Activated CD4-positive, alpha-beta T cell treated with anti-CD3 and anti-CD28 coated beads for 36 hours (primary cell): ENCODE measurements at places on chromosomes 6 and 20. TPM values are rescaled to one million over a fixed set of nuclear protein-coding genes. Genes with fewer than 3 reads are reported as not detected.

- H3K27me3 ChIP-seq = peaks cover 10% of the 10 kb centered on the region
- no peak overlapping the region for H3K4me3 ChIP-seq
- no peaks in the 10 kb centered on the region for H3K36me3 ChIP-seq
- H3K27ac ChIP-seq = no peak overlapping the region
- no peaks in the 10 kb centered on the region for H3K4me1 ChIP-seq
Measured at GRCh38 chr20:59782986-59783640, 150.3 kb downstream of the SYCP2 start.

DNA sequence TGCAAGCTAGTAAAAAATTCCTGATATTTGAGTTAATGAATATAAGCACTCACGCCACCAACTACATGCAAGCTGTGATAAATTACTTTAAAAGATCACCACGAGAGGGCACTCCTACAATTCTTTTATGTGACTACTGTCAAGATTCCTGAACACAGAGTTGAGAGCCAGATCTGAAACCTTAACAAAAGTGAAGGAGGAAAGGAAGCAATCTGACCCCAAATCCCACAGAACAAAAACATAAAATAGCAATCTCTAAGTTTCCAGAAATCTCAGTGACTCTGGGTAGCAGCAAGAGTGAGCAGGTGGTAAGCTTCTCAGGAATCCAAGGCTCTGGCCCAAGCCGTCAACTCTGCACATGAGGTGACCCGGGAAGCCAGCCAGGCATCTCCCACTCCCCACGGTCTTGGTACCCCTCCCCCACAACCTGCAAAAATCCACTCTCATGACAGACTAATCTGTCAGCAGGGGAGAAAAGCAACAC, 55.1 kb downstream of the STAU1 start:
- H3K4me3 ChIP-seq = no peak overlapping the region
- peaks cover 4% of the 10 kb centered on the region for H3K4me1 ChIP-seq
- no peak for DNase-seq

DNA sequence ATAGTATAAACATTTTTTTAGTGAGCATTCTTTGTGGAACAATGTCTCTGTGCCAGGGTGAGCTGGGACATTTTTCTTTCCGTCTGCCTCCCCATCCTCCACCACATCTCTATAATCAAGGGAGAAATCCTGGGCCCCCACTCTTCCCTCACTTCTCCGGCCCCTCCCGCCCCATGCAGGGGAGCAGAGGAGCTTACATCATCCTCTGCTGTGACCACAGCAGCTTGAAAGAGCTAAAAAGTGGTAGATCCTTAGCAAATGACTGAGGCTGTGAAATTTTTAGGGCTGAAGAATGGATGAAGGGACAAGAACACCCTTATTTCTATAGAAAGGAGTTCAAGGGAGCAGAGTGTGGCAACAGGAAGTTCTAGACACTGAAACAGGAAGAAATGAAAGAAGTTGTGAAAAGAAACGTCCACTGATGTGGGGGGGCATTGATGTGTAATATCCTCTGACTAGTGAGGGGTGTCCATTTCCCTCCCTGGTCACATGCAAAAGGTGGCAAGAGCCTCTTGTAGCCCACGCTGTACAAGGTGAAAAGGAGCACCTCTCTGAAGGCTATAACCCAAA, 380.3 kb upstream of the JARID2 start:
- DNase-seq = no peak
- no peaks in the 10 kb centered on the region for H3K27me3 ChIP-seq
- no peaks in the 10 kb centered on the region for H3K36me3 ChIP-seq
- peaks cover 20% of the 10 kb centered on the region for H3K4me1 ChIP-seq
- peak overlapping the region; percentile 10 for H3K27ac ChIP-seq

DNA sequence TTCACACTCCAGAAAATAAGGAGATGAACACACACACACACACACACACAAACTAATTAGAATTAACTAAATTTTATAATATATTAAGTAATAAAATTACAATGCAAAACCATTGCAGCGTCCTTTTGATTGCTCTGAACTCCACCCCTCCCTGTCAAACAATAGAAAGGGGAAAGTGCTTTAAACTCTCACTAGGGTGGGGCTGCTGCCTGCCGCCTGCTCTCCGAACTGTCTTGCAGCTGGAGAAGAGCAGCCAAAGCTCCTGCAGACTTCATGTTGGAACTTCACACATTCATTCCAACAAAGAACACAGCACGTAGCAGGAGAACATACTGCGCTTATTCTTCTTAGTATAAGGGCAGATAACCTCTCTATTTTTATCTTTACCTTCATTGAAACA, 83.2 kb downstream of the GCLC start:
- no peak overlapping the region for H3K4me3 ChIP-seq
- no peaks in the 10 kb centered on the region for H3K36me3 ChIP-seq
- H3K27ac ChIP-seq = no peak overlapping the region
- peaks cover 2% of the 10 kb centered on the region for H3K4me1 ChIP-seq

DNA sequence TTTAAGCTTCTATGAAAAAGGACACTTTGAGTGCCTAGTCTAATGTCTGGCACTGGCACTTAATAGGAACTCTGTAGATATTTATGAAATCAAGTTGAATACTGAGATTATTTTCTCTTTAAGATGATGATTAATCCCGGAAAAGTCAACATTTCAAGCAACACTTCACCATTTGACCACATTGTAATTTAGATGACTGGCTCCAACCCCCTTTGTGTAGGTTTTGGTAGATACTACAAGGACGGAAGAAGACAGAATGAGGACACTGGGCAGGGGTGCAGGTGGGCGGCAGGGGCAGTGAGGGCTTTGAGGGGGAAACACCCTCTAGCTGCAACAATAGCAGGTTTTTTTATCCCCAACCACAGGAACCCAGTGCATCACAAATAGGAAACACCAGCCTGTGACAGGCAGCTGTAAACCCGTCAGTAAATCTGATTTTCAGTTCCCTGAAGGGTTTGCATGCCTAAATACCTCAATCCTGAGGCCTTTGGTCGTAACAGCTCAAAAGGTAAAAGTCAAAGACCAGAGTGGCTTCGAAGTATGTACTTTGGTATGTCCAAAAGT, 4.6 kb downstream of the DTNBP1 start:
- no peak for DNase-seq
- H3K4me3 ChIP-seq = no peak overlapping the region
- peaks cover 16% of the 10 kb centered on the region for H3K36me3 ChIP-seq

- no peak overlapping the region for H3K4me3 ChIP-seq
- no peak for DNase-seq
- H3K27ac ChIP-seq = no peak overlapping the region
- no peaks in the 10 kb centered on the region for H3K27me3 ChIP-seq
Measured at GRCh38 chr6:161233986-161234661, 39.7 kb downstream of the AGPAT4 start.

DNA sequence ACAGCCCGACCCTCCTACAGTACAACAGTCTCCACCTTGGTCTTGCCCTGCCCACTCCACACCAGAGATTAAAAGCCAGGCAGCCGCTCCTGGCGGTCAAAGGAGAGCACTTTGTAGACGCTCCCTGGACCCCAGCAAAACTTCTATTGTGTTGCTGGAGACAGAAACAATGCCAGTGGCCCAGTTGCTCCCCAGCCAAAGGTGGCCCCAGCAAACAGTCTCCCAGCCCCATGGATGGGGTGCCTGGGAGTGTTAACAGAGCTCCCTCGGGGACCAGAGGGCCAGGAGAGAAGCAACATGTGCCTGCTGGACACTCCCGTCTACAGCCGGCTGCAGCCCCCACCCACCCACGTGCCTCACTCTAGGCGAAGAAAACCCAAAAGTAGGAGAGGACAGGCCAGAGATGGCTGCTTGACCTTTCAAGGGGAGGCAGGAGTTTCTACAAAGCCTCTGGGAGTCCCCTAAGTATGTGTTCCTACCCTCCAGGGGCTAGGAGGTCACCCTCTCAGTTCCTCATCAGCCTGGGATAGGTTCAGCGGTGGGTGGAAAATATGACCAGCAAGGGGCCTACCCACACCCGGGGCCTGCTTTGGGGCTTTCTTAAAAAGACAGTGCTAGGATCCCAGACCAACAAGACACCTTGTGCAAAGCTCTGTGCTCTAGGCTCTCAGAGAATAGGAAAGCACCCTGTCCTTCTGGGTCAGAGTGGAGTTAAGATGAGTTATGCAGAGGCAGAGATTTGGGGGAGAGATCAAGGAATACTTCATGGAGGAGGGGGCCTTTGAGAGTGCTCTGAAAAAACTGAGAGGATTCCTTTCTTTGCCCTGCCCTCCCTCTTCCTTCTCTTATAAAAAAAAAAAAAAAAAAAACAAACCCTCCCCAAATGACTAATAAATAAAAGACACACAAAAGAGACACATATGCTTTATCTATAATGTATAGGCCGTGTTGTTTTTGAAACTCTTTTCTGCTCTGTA, 19.0 kb upstream of the PREX1 start:
- H3K36me3 ChIP-seq = no peaks in the 10 kb centered on the region
- peak; percentile 85 for DNase-seq
- no peak overlapping the region for H3K4me3 ChIP-seq
- H3K27ac ChIP-seq = peak overlapping the region; percentile 89
- H3K27me3 ChIP-seq = no peaks in the 10 kb centered on the region

GRCh38 chr6:291204-291696, 1.0 kb upstream of the DUSP22 start:
- peaks cover 4% of the 10 kb centered on the region for H3K36me3 ChIP-seq
- H3K27ac ChIP-seq = peak overlapping the region; percentile 92
- peak; percentile 43 for DNase-seq
- peak overlapping the region; percentile 74 for H3K4me3 ChIP-seq
- H3K4me1 ChIP-seq = peaks cover 57% of the 10 kb centered on the region

DNA sequence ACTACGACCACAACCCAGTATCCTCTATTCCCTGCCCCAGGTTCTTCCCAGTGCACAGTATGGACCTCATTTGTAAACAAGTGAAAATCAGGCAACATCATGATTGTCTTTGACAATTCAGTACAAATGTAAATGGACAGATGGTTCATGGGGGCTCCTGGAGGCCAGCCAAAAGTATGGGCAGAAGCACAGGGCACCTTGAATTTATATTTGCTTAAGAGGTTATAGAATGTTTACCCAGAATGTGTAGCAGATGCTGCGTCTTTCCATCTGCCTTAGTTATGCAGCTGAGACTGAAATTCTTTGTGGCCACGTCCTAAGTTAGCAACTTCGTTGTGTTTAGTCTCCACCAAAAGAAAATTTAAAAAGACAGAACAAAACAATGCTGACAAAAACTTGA, 559.6 kb upstream of the NRSN1 start:
- no peak overlapping the region for H3K4me3 ChIP-seq
- no peak for DNase-seq
- H3K27me3 ChIP-seq = no peaks in the 10 kb centered on the region
- no peaks in the 10 kb centered on the region for H3K36me3 ChIP-seq

GRCh38 chr20:21102603-21103311, 3.4 kb downstream of the LINC00237 start:
- DNase-seq = peak; percentile 59
- H3K27ac ChIP-seq = no peak overlapping the region
- H3K4me3 ChIP-seq = peak overlapping the region; percentile 61
- peaks cover 34% of the 10 kb centered on the region for H3K4me1 ChIP-seq

GRCh38 chr6:34562861-34563512, 6.9 kb upstream of the SPDEF start:
- no peak overlapping the region for H3K4me3 ChIP-seq
- no peak overlapping the region for H3K27ac ChIP-seq
- no peaks in the 10 kb centered on the region for H3K36me3 ChIP-seq
- peaks cover 2% of the 10 kb centered on the region for H3K27me3 ChIP-seq
- no peak for DNase-seq

GRCh38 chr6:126198631-126199030, 141.3 kb upstream of the CENPW start:
- H3K4me3 ChIP-seq = no peak overlapping the region
- H3K4me1 ChIP-seq = no peaks in the 10 kb centered on the region
- no peak overlapping the region for H3K27ac ChIP-seq
- H3K27me3 ChIP-seq = no peaks in the 10 kb centered on the region
- no peaks in the 10 kb centered on the region for H3K36me3 ChIP-seq

- peaks cover 67% of the 10 kb centered on the region for H3K27me3 ChIP-seq
- peak; percentile 58 for DNase-seq
- H3K4me1 ChIP-seq = peaks cover 17% of the 10 kb centered on the region
- no peaks in the 10 kb centered on the region for H3K36me3 ChIP-seq
- H3K4me3 ChIP-seq = no peak overlapping the region
- no peak overlapping the region for H3K27ac ChIP-seq
Measured at GRCh38 chr6:2542858-2543218, 207.9 kb downstream of the MYLK4 start.

- H3K4me3 ChIP-seq = no peak overlapping the region
- H3K27ac ChIP-seq = no peak overlapping the region
- no peaks in the 10 kb centered on the region for H3K27me3 ChIP-seq
- DNase-seq = no peak
- peaks cover 32% of the 10 kb centered on the region for H3K4me1 ChIP-seq
Measured at GRCh38 chr6:14095437-14095836, 22.1 kb upstream of the CD83 start.

DNA sequence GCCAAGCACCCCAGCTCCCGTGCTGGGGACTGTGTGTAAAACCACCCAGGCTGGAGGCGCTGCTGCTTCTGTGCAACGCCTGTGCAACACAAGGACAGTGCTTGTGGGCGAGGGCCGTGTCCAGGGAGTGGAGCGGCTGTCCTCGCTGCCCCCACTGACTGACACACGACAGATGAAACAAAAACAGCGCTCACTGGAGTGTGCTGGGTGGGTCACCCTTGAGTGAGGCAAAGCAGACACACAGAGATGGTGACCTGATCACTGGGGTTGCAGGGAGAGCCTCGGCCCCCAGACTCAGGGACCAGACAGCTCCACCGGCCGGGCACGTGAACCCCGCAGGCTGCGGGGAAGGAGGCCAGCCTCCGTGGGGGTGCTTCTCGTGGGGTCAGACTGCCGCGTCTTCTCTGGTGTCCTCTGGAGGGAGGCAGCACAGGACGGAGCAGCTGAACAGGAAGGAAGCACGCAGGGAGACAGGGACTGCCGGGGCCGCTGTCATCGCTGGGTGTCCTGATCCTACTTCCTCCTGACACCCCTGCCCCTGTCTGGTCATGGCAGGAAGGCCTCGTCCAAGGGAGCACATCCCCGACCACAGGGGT, 75.9 kb upstream of the CST7 start:
- no peaks in the 10 kb centered on the region for H3K4me1 ChIP-seq
- no peak for DNase-seq
- H3K27ac ChIP-seq = no peak overlapping the region
- H3K4me3 ChIP-seq = no peak overlapping the region
- H3K36me3 ChIP-seq = no peaks in the 10 kb centered on the region
- H3K27me3 ChIP-seq = peaks cover 2% of the 10 kb centered on the region

- no peak overlapping the region for H3K4me3 ChIP-seq
- H3K36me3 ChIP-seq = no peaks in the 10 kb centered on the region
- DNase-seq = no peak
Measured at GRCh38 chr6:138526822-138527235, 27.5 kb upstream of the NHSL1 start.

DNA sequence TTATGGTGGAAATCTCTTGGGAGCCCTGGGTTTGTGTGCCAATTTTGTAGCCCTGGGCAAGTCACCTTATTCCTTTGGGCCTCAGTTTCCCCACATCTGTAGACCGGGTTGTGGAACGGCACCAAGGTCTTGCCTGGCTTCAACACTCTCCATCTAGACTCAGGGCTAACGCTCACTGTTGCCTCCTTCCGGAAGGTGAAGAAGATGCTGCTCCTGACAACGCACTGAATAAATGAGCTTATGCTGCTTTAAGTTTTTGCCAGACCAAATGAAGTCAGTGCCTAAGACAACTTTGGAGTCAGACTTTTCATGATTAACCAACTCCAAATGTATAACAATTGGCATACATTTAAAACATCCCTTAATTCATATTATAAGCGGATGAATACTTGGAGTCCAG, 53.1 kb downstream of the PSMG4 start:
- no peak overlapping the region for H3K4me3 ChIP-seq
- H3K4me1 ChIP-seq = no peaks in the 10 kb centered on the region
- H3K27ac ChIP-seq = no peak overlapping the region
- H3K36me3 ChIP-seq = no peaks in the 10 kb centered on the region
- H3K27me3 ChIP-seq = peaks cover 1% of the 10 kb centered on the region

SPEF1 gene
- total RNA-seq = not detected

SLC17A1 gene
- total RNA-seq = not detected

ERVFRD-1 gene
- total RNA-seq = not detected

TOMM6 gene
- 345 TPM for total RNA-seq

SSTR4 gene
- not detected for total RNA-seq

PLCB4 gene
- total RNA-seq = not detected

HCRTR2 gene
- total RNA-seq = not detected

C20orf141 gene
- total RNA-seq = not detected
